ENCODE measurements at places on chromosomes 7 and 10. TPM values are rescaled to one million over a fixed set of nuclear protein-coding genes. Genes with fewer than 3 reads are reported as not detected.
A peak's percentile ranks its signal among the peaks of the same experiment; 100 is the strongest.

GRCh38 chr7:36918591-36918990, 194.3 kb upstream of the AOAH start:
- no peak for DNase-seq

DNA sequence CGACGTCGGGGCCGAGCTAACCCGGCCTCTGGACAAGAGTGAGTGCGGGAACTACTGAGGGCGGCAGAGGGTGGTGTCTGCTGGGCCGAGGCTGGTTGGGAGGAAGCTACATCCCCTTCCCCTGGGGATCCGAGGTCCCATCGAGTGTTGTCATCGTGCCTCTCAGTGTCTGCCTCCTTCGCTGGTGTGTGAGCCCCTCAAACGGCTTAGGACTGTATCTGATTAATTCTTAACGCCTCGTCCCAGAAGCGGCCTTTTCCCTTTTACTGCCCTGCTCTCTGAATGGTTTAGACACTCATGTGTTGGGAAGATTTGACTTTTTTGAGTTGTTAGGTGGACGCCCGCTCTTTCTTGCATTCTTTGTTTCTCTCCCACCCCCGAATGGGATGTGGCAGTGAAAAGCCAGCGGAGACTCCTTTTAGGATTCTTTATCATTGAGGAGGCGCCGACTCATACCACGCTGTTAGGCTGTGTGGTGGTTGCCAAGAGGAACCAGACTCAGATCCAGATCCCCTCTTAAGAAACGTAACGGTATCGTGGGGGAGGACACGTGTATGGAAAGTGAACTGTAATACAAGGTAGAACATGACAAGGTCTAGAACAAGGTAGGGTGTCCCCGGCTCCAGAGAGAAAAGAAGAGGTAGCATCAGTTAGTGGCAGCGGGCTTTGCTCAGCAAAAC, 631 bp downstream of the SUPV3L1 start:
- DNase-seq: no peak

- DNase-seq: no peak
Measured at GRCh38 chr7:81638198-81638597, 131.6 kb downstream of the HGF start.

DNA sequence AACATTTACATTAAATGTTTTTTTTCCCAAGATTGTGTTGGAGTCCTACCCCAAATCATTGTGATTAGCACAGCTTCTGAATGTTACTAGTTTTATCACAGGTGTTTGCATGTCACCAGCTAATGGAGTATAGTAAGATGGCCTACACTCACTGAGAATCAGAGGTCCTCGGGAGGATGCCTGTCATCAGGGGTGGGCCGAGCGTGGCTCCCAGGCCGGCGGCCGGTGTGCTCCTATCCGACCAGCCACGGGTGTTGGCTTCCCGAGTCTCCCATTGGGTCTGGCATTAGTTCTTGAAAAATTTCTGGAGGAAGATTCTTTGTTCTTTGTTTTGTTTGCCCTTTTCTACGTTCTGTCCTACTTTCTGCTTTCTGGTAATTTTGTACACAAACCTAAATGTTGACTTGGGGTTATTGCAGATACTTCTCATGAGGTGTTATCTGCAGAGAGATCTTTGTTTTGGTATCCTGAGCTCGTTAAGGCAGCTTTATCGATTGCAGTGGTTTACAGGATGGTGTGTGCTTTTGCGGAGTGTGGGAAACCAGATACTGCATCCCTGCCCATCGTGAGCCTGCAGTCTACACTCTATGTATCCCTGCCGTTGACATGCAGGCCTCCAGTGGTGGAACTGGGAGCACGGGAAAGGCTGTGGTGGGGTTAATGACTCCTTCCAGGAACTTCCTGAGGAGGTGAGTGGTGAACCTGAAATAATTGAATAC, 67.3 kb upstream of the DNAJB6 start:
- DNase-seq: no peak

DNA sequence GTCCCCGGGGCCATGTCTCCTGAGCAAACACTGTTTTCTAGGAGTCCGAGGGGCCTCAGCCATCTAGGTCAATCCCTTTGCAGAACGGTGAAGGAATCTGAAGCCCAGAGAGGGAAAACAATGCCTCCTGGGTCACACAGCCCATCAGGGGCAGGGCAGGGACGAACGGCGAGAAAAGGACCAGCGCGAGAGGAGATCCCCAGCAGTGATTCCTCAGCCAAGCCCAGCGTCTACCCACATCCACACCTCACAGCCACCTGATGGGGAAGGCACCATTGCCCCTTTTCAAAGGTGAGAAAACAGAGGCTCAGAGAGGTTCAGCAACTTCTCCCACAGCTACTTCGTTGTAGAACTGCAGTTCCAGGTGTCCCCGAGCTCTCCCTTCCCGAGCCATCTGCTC, 17.9 kb upstream of the PSMG3 start:
- DNase-seq: no peak

GRCh38 chr7:98125759-98126158, 19.1 kb downstream of the LMTK2 start:
- no peak for DNase-seq

- DNase-seq: no peak
Measured at GRCh38 chr10:43524434-43525247, 49.8 kb downstream of the ZNF239 start.

- no peak for DNase-seq
Measured at GRCh38 chr10:76309070-76309469, 877.6 kb downstream of the LRMDA start.

DNA sequence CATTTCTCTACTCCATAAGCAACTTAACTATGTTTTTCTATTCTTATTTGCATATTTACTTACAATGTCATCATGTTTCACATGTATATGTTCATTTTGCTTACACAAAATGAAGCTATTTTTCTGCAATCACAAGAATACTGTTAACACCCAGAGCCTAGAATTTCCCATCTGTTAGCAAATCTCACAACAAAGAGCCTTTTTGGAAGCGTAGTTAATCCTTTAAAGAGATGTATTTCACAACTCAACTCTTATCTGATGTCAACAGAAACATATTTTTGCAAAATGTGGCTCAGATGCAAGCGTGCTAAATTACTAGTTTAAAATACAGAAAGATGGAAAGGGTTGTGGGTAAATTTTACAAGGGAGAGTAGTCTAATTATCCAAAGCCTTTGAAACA, 110.6 kb upstream of the COL1A2 start:
- no peak for DNase-seq

DNA sequence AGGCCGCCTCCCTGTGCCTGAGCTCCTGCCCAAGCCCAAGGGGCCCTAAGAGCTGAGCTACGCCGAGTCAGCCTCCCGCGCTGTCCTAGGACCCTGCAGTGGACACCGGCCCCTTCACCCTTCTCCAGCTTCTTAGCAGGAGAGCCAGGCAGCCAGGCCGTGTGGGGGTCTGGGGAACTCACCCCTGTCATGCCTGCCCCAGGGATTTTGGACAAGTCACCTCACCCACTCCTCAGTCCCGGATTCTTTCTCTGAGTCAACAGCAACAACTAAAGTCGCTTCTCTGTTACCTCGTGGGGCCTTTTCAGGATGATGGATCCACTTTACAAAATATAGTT, 79.3 kb downstream of the MKI67 start:
- no peak for DNase-seq

- no peak for DNase-seq
Measured at GRCh38 chr10:61500460-61500859, 47.3 kb upstream of the TMEM26 start.

DNA sequence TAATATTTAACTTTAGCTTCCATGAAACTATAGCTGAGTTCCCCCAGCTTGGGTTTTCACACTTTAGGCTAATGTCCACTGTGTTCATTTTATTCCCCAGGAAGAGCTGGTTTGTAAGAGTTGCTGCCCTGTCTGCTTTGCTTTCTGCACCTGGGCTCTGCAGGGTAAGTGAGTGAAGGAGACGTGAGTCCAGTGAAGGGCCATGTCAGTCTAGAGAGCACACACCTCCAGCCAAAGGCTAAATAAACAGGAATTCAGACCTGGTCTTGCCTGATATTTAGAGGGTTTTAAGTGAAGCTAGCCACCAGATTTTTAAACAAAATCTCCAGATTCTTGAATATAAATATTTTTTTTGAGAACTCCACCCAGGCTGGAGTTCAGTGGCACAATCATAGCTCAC, 24.5 kb upstream of the FZD1 start:
- DNase-seq: no peak

DNA sequence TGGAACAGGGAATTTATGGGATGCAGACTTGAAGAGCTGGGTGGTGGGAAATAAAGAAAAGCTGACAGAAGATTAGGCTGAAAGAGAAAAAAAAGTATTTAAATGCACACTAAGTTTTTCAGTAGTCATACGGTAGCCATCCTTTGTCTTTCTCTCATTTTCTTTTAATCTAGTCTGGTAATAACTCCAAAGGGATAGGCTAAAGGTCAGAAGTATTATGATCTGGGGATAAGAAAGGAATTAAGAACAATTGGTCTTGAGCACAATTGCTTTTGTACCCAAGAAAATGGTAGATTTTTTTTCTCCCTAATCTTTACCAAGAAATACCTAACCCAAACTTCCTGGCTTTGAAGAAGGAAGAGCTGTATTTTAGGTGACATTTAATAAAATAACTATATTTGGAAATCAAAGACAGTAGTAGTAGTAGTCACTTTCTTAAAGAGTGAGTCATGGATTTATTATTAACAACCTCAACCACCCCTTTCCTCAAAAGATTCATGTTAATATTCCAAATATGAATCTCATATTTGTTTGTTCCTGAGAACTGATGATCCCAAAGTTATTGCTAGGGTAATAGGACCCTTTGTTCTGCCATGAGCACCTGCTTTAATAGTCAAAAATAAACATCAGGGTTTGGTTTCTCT, 120.2 kb upstream of the ODAD2 start:
- DNase-seq: no peak

DNA sequence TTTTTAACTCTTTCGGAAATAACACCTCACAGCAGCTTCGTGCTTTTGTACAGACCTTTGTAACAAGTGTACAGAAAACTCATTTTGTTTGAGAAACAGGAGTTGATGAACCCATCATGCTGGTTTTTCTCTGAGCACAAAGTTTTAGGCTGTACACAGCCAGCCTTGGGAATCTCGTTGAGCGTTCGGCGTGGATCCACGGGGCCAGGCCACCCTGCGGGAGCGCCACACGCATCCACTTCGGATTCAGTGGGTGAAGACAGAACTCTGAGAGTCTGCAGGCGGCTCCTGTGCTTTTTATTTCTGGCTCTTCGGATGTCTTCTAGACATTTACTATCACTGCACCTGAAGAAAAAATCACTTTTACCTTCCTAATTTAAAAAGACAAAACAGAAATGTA, 131.2 kb downstream of the SMURF1 start:
- DNase-seq: no peak

GRCh38 chr7:19210893-19211413, 65.7 kb upstream of the FERD3L start:
- DNase-seq: no peak

GRCh38 chr10:71580415-71580814, 139.2 kb downstream of the C10orf105 start:
- DNase-seq: no peak

GRCh38 chr10:4770801-4771553, 55.0 kb upstream of the AKR1E2 start:
- DNase-seq: no peak

GRCh38 chr7:101397243-101397642, 34.6 kb downstream of the COL26A1 start:
- no peak for DNase-seq

GRCh38 chr10:21368728-21369425, 156.6 kb downstream of the SKIDA1 start:
- peak; percentile 84 for DNase-seq

- peak; percentile 70 for DNase-seq
Measured at GRCh38 chr7:43647673-43648472, 65.0 kb downstream of the STK17A start.

- no peak for DNase-seq
Measured at GRCh38 chr7:116257156-116257555, 46.8 kb downstream of the TES start.

GRCh38 chr10:34647160-34647559, 167.9 kb downstream of the PARD3 start:
- DNase-seq: no peak

- DNase-seq: peak; percentile 34
Measured at GRCh38 chr7:101681170-101682007, 52.3 kb upstream of the MYL10 start.

DNA sequence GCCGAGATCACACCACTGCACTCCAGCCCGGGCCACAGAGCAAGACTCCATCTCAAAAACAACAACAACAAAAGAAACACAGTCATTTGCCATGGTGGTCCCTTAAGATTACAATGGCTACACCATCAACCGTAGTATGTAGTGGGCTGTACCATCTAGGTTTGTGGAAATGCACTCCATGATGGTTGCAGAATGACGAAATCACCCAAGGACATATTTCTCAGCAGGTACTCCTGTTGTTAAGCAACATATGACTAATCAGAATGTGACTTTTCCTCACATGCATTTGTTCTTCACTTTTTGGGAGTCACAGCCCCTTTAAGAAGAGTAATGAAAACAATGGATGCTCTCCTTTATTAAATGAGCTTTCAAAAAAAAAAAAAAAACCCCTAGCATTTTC, 11.0 kb downstream of the SVIL start:
- no peak for DNase-seq

- no peak for DNase-seq
Measured at GRCh38 chr10:21002091-21002878, 105.2 kb upstream of the NEBL start.

GRCh38 chr7:15747301-15747700, 60.8 kb upstream of the MEOX2 start:
- DNase-seq: peak; percentile 41

- no peak for DNase-seq
Measured at GRCh38 chr10:125514206-125515162, 168.5 kb downstream of the TEX36 start.

The CCM2 gene
- 23.1 TPM for polyA plus RNA-seq

The C10orf105 gene
- 0.27 TPM for polyA plus RNA-seq

The LEP gene
- 0.87 TPM for polyA plus RNA-seq

The CNPY1 gene
- 0.05 TPM for polyA plus RNA-seq

The EXOC4 gene
- 26.8 TPM for polyA plus RNA-seq

The ZNF488 gene
- 0.34 TPM for polyA plus RNA-seq

The TMEM213 gene
- polyA plus RNA-seq: not detected

The OR2A1 gene
- polyA plus RNA-seq: 0.16 TPM

The KNDC1 gene
- 5.6 TPM for polyA plus RNA-seq

The PAPOLB gene
- polyA plus RNA-seq: not detected

The ABCA13 gene
- polyA plus RNA-seq: 0.05 TPM

The ERVW-1 gene
- 0.06 TPM for polyA plus RNA-seq

The DENND11 gene
- polyA plus RNA-seq: 13.2 TPM

The DOCK1 gene
- polyA plus RNA-seq: 32.1 TPM

The DYNC1I1 gene
- 6.9 TPM for polyA plus RNA-seq

The FAM25G gene
- not detected for polyA plus RNA-seq

The NEUROD6 gene
- polyA plus RNA-seq: not detected

The KIAA1217 gene
- polyA plus RNA-seq: 7.2 TPM
